Activated B cell treated with CpG ODN at 0.5 μM for 24 hours (primary cell): ENCODE measurements at places on chromosomes 4 and X. TPM values are rescaled to one million over a fixed set of nuclear protein-coding genes. Genes with fewer than 3 reads are reported as not detected.

GRCh38 chr4:56093576-56093975 lies 144.8 kb downstream of the CEP135 start:
- no peak for DNase-seq

- DNase-seq, result no peak
Measured at GRCh38 chrX:99653352-99653751, 756.7 kb downstream of the PCDH19 start.

Gene USO1
- total RNA-seq, result 41.3 and 41.7 TPM in 2 replicates

Gene ARSJ
- total RNA-seq, result not detected in 2 replicates
